ENCODE measurements at places on chromosomes 4 and X. TPM values are rescaled to one million over a fixed set of nuclear protein-coding genes. Genes with fewer than 3 reads are reported as not detected.
A peak's percentile ranks its signal among the peaks of the same experiment; 100 is the strongest.

Gene SLC10A6
- not detected for total RNA-seq

Gene RBMXL3
- total RNA-seq = not detected

Gene LYAR
- total RNA-seq = 13.9 TPM

Gene DNASE1L1
- 42.5 TPM for total RNA-seq

Gene CXCL5
- not detected for total RNA-seq

DNA sequence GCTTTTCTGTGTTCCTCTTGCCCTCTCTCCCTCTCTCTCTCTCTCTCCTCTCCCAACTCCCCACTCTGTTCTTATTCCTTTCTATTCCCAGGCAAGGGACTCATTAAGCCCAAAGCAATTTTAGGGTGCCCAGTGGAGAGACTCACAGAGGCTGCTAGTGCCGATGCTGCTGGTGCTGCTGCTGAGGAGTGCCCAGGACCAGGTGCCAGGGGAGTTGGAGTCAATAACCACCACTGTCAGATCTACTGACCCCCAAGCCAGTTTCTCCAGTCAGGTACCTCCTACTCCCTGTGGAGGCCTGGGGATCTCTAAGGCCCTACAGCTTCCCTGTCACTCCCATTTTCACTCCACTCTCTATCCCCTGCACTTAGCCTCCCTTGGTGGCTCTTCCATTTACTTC is 54.2 kb upstream of the LAS1L start:
- no peak for DNase-seq
- no peaks in the 10 kb centered on the region for H3K36me3 ChIP-seq
- no peaks in the 10 kb centered on the region for H3K4me1 ChIP-seq
- no peaks in the 10 kb centered on the region for H3K27me3 ChIP-seq

GRCh38 chr4:153154007-153154975 is 50.0 kb upstream of the TRIM2 start:
- peaks cover 5% of the 10 kb centered on the region for H3K4me1 ChIP-seq
- H3K4me3 ChIP-seq = peak overlapping the region; percentile 48
- H3K36me3 ChIP-seq = no peaks in the 10 kb centered on the region
- peaks cover 3% of the 10 kb centered on the region for H3K27me3 ChIP-seq
- peak; percentile 68 for DNase-seq
- H3K27ac ChIP-seq = no peak overlapping the region

GRCh38 chr4:99763635-99764101 is 53.0 kb upstream of the DAPP1 start:
- H3K27ac ChIP-seq = no peak overlapping the region
- no peaks in the 10 kb centered on the region for H3K27me3 ChIP-seq
- DNase-seq = peak; percentile 89

- no peaks in the 10 kb centered on the region for H3K36me3 ChIP-seq
- DNase-seq = peak; percentile 1
- no peaks in the 10 kb centered on the region for H3K27me3 ChIP-seq
- no peak overlapping the region for H3K27ac ChIP-seq
Measured at GRCh38 chrX:21843179-21843578, 3.8 kb downstream of the MBTPS2 start.

DNA sequence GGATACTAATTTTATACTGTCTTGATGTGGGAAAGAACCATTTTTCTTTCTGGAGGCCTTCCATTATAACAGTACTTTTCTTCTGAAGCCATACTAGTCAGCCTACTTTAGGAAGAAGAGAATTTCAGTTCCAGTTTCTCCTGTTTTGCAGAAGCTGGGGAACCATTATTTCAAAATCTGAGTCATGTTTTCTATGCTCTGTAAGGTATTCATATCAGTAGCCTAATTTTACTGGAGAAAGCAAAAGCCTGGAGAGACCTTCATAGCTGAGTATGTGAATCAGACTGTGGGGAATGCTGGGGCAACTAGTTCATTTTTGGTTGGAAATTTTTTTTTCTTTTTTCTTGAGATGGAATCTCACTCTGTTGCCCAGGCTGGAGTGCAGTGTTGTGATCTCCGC is 22.4 kb downstream of the AFF1 start:
- peaks cover 22% of the 10 kb centered on the region for H3K4me1 ChIP-seq
- H3K36me3 ChIP-seq = peaks cover 4% of the 10 kb centered on the region
- peak; percentile 83 for DNase-seq
- no peaks in the 10 kb centered on the region for H3K27me3 ChIP-seq
- H3K27ac ChIP-seq = no peak overlapping the region

GRCh38 chr4:115852767-115853091 is 739.3 kb upstream of the NDST4 start:
- no peak overlapping the region for H3K4me3 ChIP-seq
- no peaks in the 10 kb centered on the region for H3K4me1 ChIP-seq
- no peaks in the 10 kb centered on the region for H3K36me3 ChIP-seq
- H3K27ac ChIP-seq = no peak overlapping the region
- no peak for DNase-seq

GRCh38 chrX:68203646-68204045 is 229.6 kb downstream of the OPHN1 start:
- H3K27me3 ChIP-seq = peaks cover 2% of the 10 kb centered on the region
- H3K27ac ChIP-seq = no peak overlapping the region
- H3K4me3 ChIP-seq = no peak overlapping the region
- no peak for DNase-seq
- H3K4me1 ChIP-seq = no peaks in the 10 kb centered on the region

GRCh38 chr4:13455411-13455810 is 28.7 kb downstream of the RAB28 start:
- peak; percentile 76 for DNase-seq
- no peak overlapping the region for H3K27ac ChIP-seq
- H3K27me3 ChIP-seq = no peaks in the 10 kb centered on the region
- H3K4me3 ChIP-seq = no peak overlapping the region

DNA sequence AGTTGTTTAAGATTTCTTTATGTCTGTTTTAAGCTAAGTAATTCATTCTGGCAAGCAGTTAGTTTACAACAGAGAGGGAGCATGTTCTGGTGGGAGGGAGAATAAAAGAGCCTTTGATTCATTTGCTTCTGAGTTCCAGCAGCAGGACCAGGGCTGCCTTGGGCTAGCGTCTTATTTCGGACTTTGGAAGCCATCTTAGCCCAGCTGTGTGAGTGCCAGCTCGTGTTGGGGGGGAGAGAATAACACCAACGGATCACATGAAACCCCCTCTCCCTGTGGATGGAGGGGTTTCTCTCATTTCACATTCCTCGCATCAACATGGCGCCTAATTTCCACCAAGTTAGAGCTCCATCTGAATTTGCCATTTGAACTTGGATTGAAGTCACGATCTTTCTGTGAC is 7.4 kb downstream of the GAB1 start:
- no peaks in the 10 kb centered on the region for H3K27me3 ChIP-seq
- H3K36me3 ChIP-seq = no peaks in the 10 kb centered on the region
- no peak overlapping the region for H3K4me3 ChIP-seq
- H3K27ac ChIP-seq = peak overlapping the region; percentile 27

DNA sequence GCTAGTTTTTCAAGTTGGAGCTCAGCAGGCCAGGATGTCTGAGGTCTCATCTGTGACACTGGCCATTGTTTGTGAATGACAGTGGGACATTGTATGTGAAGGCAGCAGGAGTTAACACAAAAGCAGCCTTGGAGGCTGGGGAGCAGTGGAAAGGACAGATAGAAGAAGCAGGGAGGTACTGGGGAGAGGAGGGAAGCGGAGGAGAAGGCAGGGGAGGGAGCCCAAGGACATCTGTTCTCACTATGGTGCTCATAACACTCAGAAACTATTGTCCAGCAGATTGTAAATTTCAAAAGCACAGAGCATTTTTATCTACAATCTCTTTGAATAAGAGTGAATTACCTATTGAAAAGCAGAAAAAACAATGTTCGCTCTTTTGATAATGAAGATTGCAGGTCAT is 253.6 kb upstream of the DIPK2B start:
- DNase-seq = no peak
- H3K27me3 ChIP-seq = peaks cover 5% of the 10 kb centered on the region
- H3K4me3 ChIP-seq = no peak overlapping the region
- no peak overlapping the region for H3K27ac ChIP-seq
- no peaks in the 10 kb centered on the region for H3K4me1 ChIP-seq

- H3K27me3 ChIP-seq = peaks cover 74% of the 10 kb centered on the region
- no peaks in the 10 kb centered on the region for H3K4me1 ChIP-seq
- no peak overlapping the region for H3K27ac ChIP-seq
- DNase-seq = no peak
Measured at GRCh38 chr4:110621839-110622751, 782 bp downstream of the PITX2 start.

DNA sequence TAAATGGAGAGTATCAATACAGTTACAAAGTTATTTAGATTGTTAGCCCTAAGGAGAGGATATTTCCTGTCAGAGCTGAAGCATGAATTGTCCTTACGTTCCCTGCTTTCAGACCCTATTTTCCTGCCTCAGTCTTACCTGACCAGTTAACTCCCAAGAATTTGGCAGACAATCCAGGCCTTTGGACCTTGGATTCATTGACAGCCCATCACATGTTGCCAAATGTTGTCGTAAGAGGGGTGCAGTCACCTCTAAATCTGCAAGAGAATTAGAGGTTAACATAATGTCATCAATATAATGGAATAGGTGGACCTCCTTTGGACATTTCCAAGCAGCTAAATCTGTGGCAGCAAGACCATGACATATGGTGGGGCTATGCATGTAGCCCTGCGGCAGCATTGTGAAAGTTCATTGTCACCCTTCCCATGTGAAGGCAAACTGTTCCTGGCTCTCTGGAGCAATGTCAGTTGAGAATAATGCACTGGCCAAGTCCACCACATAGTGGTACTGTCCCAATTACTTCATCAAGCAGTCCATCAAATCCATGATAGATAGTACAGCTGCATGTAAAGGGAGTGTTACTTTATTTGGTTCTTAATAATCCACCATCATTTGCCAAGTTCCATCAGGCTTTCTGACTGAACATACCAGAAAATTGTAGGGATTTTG is 1137.0 kb upstream of the POU3F4 start:
- DNase-seq = no peak
- no peaks in the 10 kb centered on the region for H3K27me3 ChIP-seq
- H3K27ac ChIP-seq = no peak overlapping the region
- no peak overlapping the region for H3K4me3 ChIP-seq

GRCh38 chrX:56793521-56794320 is 64.7 kb downstream of the NBDY start:
- no peak for DNase-seq
- no peak overlapping the region for H3K27ac ChIP-seq
- peaks cover 2% of the 10 kb centered on the region for H3K36me3 ChIP-seq
- no peak overlapping the region for H3K4me3 ChIP-seq

GRCh38 chr4:141464366-141464765 is 172.0 kb upstream of the IL15 start:
- no peak overlapping the region for H3K4me3 ChIP-seq
- no peaks in the 10 kb centered on the region for H3K4me1 ChIP-seq
- no peak overlapping the region for H3K27ac ChIP-seq
- no peaks in the 10 kb centered on the region for H3K27me3 ChIP-seq
- H3K36me3 ChIP-seq = no peaks in the 10 kb centered on the region
- no peak for DNase-seq

DNA sequence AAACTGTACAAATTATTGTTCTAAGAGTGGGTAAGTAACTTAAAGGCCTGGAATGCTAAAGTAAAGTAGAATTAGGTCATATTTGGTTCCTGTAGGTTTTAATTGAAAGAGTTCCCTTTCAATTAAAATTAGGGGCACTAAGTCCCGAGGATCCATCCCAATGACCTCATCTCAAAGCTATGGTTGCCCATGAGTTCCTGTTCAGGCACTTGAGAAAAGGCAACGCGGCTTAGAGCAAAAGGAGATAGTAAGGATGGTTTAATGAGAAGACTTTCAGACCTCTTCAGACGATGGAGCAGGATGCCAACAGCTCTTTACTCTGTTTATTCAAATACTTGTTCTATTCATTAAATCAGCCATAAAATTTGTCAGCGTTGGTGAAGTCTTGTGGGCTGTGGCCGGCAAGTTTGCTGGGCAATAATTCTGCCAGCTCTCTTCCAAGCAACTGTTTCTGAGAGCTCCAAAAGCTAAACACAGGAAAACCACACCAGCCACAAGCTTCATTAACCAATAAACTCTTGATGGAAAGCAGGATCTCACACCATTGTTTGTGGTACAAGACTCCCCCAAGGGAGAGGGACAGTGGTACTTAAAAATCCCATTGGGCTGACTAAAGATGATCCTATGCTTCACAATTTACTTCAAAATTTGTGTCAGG is 167.4 kb downstream of the COL4A6 start:
- peak; percentile 12 for DNase-seq
- no peaks in the 10 kb centered on the region for H3K36me3 ChIP-seq
- H3K4me1 ChIP-seq = peaks cover 6% of the 10 kb centered on the region
- H3K27ac ChIP-seq = peak overlapping the region; percentile 96
- H3K27me3 ChIP-seq = peaks cover 2% of the 10 kb centered on the region
- H3K4me3 ChIP-seq = no peak overlapping the region

DNA sequence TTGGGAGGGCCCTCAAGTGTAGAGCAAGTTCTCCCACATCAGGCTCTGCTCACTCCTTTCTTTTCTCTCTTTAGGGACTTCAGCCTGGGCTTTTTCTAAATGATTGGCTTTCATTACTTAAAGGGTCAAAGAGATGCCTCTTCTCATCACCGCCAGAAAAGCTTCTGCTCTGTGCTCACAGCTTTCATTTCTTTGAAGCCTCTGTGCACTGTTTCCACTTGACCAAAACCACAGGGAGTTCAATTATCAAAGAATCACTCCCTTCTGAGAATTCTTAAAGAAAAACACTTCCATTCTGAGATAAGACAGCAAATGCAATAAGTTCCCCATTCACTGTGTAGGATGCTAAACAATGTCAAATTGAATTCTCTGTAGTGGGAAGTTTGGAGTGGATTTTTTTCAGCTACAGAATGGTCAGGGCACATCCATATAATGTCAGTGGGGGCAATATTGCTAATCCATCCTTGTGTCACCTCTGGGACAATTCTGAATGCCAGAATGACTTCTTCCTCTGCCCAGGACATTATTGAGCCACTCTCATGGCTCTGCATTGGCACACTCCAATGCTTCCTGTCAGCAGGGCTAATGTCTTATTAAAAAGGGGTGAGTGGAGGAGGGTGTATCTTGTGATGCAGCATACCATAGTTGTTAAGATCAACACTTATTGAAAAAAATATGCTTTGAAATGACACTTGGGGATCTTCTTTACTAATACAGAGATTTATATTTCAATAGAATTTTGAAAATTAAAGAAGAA is 217.6 kb downstream of the SNCA start:
- no peak overlapping the region for H3K4me3 ChIP-seq
- DNase-seq = no peak
- H3K27me3 ChIP-seq = no peaks in the 10 kb centered on the region
- H3K4me1 ChIP-seq = no peaks in the 10 kb centered on the region

- H3K27me3 ChIP-seq = peaks cover 46% of the 10 kb centered on the region
- no peak within 1 kb of the TSS for H3K27ac ChIP-seq
- H3K4me1 ChIP-seq = peaks cover 2% of the 10 kb centered on the region
- DNase-seq = no peak
- no peaks in the 10 kb centered on the region for H3K36me3 ChIP-seq
Measured at GRCh38 chr4:78057135-78057599, at the start of gene FRAS1. Gene FRAS1 (plus strand): TSS chr4:78057323. CDS start chr4:78058010, 687 bp downstream.

- no peaks in the 10 kb centered on the region for H3K27me3 ChIP-seq
- H3K4me1 ChIP-seq = no peaks in the 10 kb centered on the region
- DNase-seq = no peak
- no peak overlapping the region for H3K27ac ChIP-seq
- H3K4me3 ChIP-seq = no peak overlapping the region
Measured at GRCh38 chr4:82219346-82219745, 154.4 kb downstream of the HNRNPD start.

GRCh38 chrX:122133478-122133877 is 1050.6 kb upstream of the GRIA3 start:
- H3K4me3 ChIP-seq = no peak overlapping the region
- DNase-seq = no peak
